ENCODE measurements at places on chromosomes 6 and 20.

DNA sequence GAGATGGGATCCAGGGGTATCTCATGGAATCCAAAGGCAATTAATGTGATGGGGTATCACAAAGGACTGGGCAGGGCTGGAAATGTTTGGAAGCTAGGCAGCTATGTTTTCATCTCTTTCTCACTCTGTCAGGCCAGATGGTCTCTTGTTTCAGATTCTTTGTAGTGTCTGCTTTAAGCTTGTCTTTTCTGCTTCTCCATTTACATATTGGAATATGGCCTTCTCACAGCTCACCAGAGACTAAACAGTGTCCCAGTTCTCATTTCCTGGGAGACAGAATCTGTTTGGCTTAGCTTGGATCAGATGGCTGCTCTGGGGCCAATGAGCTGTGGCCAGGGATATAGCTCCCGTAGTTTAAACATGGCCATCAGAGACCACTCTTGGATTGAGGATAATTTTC is 78.9 kb downstream of the SLC35F1 start:
- DNase-seq: no peak

DNA sequence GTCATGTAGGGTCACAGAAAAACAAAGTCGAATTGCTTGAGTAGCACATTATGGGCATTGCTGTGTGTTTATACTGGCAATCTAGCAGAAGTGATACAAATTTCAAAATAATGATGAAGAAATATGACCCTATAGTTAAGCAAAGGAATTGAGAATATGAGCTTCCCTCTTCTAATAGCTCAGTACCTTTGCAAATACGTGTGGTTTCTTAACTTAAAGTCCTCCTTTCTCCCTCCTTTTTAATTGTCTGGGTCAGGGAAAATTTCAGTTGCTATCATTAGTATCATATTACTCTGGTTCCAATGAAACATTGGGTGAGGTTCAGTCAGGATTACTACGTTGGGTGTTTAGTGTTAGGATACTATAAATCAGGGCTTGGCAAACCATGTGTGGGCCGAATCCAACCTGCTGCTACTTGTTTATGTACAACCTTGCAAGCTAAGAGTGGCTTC is 166.8 kb upstream of the CARMIL1 start:
- DNase-seq: no peak

GRCh38 chr6:6246544-6246943 is 73.9 kb downstream of the F13A1 start:
- no peak for DNase-seq

- DNase-seq: no peak
Measured at GRCh38 chr6:133724726-133725125, 164.2 kb upstream of the TCF21 start.

- no peak for DNase-seq
Measured at GRCh38 chr6:110055387-110055735, 77.2 kb downstream of the GPR6 start.

DNA sequence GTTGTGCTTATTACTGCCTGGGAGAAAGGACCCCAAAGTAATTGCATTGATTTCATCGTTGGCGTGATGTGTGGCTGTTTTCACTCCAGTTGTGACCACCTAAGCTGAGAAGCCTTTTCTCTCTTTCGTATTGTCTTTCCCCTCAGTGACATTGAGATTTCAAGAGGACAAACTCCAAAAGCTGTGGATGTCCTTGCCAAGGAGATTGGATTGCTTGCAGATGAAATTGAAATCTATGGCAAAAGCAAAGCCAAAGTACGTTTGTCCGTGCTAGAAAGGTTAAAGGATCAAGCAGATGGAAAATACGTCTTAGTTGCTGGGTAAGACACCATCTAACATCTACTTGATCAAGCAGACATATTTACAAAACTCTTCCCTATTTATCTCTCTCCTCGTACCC is 60.5 kb downstream of the MTHFD1L start:
- no peak for DNase-seq

- DNase-seq: no peak
Measured at GRCh38 chr6:117227245-117227962, 38.0 kb upstream of the VGLL2 start.

GRCh38 chr6:36682328-36683144 is 4.0 kb downstream of the CDKN1A start:
- peak; percentile 79 for DNase-seq

DNA sequence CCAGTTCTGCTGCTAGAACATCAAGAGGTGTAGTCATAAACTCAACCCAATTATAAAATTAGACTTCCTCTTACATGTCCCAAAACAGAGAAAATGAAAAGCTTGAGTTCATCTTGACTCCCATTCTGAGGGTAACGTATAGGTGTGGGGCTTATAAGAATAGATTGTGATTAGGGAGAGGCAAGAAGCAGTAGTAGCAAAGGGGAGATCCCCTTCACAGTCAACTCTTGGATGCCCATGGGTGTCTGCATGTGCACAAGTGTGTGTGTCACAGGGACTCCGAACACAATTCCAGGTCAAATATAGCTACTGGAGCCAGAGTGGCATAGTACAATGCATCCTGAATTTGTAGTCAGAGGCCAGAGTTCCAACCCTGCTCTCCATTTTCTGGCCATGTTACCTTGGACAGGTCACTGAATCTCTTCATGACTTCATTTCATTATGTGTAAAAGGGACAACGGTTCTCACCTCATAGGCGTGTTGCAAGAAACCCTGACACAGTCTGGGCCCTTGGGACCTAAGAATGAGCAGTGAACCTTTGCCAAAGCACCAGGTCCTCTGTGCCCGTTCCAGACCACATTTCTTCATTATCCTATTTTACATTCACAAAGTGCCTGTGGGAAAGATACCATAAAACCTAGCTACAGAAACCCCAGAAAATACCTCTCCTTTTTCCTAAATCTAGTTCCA is 11.8 kb downstream of the GSTA4 start:
- no peak for DNase-seq

DNA sequence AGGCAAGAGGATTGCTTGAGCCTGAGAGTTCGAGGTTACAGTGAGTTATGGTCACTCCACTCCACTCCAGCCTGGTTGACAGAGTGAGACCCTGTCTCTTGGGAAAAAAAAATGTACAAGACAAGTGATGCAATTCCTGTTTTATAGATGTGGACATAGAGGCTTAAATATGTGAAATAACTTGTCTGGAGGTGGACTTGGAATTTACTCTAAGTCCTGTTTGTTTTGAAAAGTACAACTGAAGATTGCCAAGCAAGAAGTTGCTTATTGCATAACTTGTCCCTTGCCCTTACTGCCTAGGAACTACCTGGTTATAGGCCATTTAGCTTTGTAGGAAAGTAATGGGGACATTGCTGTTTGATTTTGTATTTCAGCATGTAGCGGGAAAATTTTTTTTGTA is 26.0 kb upstream of the ADIG start:
- DNase-seq: no peak

GRCh38 chr20:17966432-17967310 is 1.9 kb downstream of the SNX5 start:
- DNase-seq: peak; percentile 25

DNA sequence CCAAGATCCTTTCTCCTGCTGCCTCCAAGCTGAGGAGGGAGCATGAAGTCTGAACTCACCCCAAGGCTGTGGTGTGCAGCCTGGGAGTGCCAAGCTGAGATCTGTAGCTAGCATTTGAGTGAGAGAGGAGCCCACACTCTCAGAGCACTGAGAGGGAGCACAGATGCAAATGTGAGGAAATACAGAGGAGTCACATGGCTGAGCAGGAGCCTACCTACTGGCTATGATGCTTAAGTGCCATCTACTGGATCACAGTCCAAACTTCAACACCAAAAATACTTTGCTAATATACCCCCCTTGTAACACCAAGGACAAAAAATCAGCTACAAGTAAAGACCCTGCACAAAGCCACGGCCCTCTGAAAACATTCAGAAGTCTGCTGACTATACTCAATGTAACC is 94.4 kb upstream of the IMPG1 start:
- DNase-seq: no peak

GRCh38 chr6:153215242-153215641 is 84.2 kb upstream of the RGS17 start:
- DNase-seq: no peak

- no peak for DNase-seq
Measured at GRCh38 chr6:142355520-142356174, 53.8 kb downstream of the ADGRG6 start.

GRCh38 chr6:117491916-117492315 is 9.4 kb downstream of the DCBLD1 start:
- no peak for DNase-seq

- DNase-seq: no peak
Measured at GRCh38 chr20:38584099-38584763, 3.2 kb downstream of the ADIG start.

GRCh38 chr6:10854922-10855632 is 16.7 kb upstream of the MAK start:
- no peak for DNase-seq

- no peak for DNase-seq
Measured at GRCh38 chr6:5905431-5906339, 101.0 kb downstream of the NRN1 start.

- no peak for DNase-seq
Measured at GRCh38 chr20:11091511-11091910, 417.7 kb upstream of the JAG1 start.

- no peak for DNase-seq
Measured at GRCh38 chr6:170210026-170210390, 80.9 kb downstream of the DLL1 start.

All from memory B cell (primary cell).